ENCODE measurements at places on chromosomes 4 and X.
A peak's percentile ranks its signal among the peaks of the same experiment; 100 is the strongest.

GRCh38 chr4:25949173-25949748 is 35.2 kb downstream of the SMIM20 start:
- no peak for DNase-seq

GRCh38 chr4:170057866-170058265 is 31.7 kb upstream of the MFAP3L start:
- no peak for DNase-seq

DNA sequence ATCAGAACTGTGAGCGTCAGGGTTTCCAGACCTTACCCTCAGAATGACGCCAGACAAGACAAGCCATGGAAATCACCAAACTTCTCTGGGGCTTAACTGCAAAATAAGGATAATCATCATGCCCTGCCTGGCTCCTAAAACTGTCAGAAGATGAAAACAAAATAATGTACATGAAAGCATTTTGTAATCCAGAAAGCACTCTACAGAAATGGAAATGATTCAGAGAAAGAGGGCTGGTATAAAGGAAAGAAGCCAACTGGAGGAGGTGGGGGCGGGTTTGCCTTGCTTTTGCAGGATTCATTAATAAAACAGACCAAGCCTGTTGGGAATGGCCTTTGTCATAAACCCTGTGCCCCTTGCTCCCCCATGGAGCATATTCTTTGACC is 47.3 kb downstream of the SEPSECS start:
- no peak for DNase-seq

DNA sequence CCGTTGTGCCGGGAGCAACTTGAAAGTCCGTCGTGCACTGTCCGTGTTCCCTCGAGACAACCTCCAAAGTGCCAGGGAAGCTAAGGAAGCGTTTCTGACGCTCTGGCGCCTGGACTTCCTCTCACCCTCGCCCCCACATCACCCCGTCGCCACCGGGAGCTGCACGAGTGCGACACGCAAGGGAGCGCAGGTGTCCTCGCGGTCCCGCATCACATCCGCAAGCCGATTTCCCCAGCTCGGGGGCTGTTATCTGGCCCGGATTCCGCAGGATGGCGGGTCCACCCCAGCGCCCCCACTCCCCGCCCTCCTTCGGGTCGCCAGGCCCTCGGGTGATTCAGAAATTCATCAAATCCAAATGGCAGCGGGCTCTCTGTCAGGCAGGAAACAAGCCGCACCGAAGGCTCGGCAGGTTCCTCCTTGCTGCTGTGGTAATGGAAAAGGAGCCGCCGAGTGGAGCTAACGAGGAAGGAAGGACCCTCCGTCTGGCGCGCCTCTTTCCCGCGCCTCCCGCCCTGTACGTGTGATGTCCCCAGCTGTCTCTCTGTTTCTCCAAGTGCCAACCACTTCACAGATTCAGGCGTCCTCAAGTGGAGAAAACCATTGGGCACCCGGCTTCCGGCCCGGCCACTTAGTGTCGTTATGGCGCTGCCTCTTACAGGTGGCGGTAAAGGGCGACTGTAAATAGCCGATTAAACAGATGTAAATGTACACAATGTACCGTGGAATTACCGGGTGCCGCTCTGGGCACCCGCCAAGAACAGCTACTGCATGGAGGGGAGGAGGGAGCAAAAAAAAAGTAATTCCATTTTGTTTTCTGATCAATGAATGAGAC is 921 bp upstream of the SETD7 start:
- no peak for DNase-seq

GRCh38 chr4:27360790-27361267 is 500.2 kb downstream of the STIM2 start:
- no peak for DNase-seq

GRCh38 chr4:78005086-78005485 is 52.0 kb upstream of the FRAS1 start:
- no peak for DNase-seq

DNA sequence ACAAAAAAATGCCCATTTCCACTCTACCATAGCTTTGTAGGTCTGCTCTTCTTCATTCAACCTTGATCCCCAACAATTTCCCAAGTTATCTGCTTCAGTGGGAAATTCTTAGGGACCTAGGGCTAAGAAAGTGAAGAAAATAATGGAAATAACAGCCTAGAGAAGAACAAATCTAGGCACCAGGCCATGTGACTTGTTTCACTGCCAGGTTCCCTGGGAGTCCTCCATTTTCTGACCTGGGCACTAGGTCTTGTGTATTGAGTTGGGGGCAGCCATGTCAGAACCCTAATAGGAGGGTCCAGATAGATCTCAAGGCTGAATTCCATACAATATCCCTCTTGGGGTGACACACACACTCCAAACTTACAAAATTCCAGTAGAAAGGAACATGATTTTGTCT is 194.6 kb upstream of the STK26 start:
- DNase-seq = no peak

GRCh38 chr4:168857546-168858314 is 152.3 kb downstream of the CBR4 start:
- peak; percentile 75 for DNase-seq

DNA sequence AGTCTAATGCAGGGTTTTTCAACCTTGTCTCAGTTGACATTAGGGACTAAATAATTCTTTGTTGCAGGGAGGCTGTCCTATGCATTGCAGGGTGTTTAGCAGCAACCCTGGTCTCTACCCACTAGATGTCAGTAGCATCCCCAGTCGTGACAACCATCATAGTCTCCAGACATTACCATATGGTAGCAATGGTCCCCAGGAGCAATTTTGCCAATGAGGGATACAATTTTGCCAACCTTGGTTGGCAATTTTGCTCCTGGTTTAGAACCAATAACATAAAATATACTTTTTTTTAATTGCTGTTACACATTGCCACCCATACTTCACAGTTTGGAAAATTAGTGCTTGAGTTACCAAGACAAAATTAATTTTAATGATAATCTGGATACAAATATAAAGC is 6.0 kb downstream of the EREG start:
- DNase-seq = peak; percentile 66

DNA sequence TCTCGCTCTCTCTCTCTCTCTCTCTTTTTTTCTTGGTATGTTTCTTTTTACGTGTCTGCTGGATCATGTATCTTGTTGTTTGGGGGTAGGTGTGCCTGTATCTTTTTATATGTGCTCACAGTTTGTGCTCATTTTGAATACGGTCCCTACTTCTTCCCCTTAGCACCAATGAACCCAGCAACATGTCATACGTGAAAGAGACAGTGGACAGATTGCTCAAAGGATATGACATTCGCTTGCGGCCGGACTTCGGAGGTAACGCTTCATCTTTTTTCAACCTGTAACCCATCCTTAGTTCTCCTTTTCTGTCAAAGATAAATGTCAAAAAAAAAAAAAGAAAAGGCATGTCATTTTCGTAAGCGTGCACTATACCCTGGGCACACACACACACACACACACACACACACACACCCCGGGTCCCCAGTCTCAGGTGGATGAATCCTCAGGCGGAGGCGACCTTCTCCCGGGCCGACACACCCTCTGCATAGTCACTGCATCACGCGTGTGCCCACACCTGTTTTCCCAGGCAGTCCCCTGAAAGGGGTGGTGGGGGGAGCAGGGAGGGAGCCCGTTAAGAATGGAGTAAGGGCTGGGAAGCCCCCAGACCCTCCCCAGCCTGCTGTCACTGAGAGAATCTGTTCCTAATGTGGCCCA is 511 bp downstream of the GABRB1 start:
- no peak for DNase-seq
